Esophagus muscularis mucosa (tissue), 4 donors: ENCODE measurements at places on chromosomes 4 and X. TPM values are rescaled to one million over a fixed set of nuclear protein-coding genes. Genes with fewer than 3 reads are reported as not detected.

DNA sequence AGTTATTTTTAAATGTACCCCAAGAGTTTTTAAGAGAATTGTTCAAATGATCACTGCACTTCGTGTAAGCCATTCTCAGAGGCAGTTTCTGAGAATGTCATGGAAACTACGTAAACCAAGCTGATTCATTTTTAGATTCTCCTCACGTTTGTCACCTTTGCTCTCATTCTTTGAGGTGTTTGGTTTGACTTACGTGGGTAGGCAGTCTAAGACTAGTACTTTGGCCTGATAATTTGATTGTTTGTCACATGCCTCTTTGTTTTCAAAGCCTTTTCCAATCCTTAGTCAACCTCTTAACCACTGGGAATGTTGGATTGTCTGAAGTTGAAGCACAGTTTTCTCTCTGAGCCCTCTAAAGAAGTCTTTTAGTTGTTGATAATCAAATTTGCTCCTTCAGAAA lies 10.5 kb downstream of the SEPTIN11 start:
- DNase-seq, result no peak
- H3K4me3 ChIP-seq, result no peak overlapping the region
- no peaks in the 10 kb centered on the region for H3K4me1 ChIP-seq

DNA sequence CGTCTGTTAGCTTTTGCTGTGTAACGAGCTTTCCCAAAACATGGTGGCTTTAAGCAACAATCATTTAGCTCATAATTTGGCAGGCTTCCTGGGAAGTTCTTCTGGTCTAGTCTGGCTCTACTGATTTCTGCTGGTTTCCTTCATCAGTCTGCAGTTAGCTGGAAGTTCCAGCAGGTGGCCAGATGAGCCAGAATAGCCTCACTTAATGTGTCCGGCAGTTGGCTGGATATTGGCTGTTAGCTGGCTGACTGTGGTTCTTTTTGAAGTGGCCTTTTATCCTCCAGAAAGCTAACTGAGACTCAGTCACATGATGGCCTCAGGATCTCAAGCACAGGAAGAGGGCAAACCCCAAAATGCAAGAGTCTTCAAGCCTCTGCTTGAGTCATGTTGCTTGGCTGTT lies 34.9 kb downstream of the FTHL17 start:
- no peak overlapping the region for H3K27ac ChIP-seq
- no peaks in the 10 kb centered on the region for H3K4me1 ChIP-seq
- H3K36me3 ChIP-seq, result no peaks in the 10 kb centered on the region
- no peak overlapping the region for H3K4me3 ChIP-seq
- DNase-seq, result no peak
- H3K27me3 ChIP-seq, result no peaks in the 10 kb centered on the region

DNA sequence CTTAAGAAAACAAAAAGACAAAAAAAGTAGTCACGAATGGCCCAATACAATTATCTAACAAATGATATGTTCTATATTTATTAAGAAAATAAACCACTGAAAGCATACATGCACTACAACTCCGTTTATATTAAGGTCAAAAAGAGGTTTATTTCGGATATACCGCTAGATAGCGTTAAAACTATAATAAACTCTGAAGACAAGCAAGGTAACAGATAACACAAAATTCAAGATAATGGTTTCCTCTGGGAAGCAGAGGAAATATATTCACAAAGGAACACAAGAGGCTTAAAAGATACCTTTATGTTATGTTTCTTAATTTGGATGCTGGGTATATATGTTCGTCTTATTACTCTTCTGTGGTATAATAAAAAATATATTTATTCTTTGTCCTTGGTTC lies 4.7 kb upstream of the FAM200B start:
- no peaks in the 10 kb centered on the region for H3K27me3 ChIP-seq
- H3K36me3 ChIP-seq, result no peaks in the 10 kb centered on the region
- H3K4me3 ChIP-seq, result no peak overlapping the region

The CYTL1 gene
- 2.0 TPM for total RNA-seq

The TRPC5OS gene
- total RNA-seq, result not detected

DNA sequence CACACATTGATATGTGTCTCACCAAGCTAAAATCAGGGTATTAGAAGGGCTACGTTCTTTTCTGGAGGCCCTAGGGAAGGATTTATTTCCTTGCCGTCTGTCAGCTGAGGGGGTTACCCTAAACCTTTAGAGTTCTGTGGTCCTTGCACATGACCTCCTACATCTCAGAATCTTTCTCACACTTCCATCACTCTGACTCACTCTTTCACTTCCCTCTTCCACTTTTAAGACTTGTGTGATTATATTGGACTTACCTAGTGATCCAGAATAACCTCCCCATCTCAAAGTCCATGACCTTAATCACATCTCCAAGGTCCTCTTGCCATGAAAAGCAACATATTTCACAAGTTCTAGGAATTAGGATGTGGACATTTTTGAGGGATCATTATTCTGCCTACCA lies 53.6 kb upstream of the FUNDC1 start:
- DNase-seq, result no peak
- no peaks in the 10 kb centered on the region for H3K36me3 ChIP-seq
- no peaks in the 10 kb centered on the region for H3K27me3 ChIP-seq
- H3K27ac ChIP-seq, result no peak overlapping the region
- H3K4me3 ChIP-seq, result no peak overlapping the region
- no peaks in the 10 kb centered on the region for H3K4me1 ChIP-seq

GRCh38 chr4:165506849-165507248 lies 128.0 kb downstream of the CPE start:
- no peaks in the 10 kb centered on the region for H3K27me3 ChIP-seq
- DNase-seq, result no peak
- peaks cover 7% of the 10 kb centered on the region for H3K4me1 ChIP-seq

DNA sequence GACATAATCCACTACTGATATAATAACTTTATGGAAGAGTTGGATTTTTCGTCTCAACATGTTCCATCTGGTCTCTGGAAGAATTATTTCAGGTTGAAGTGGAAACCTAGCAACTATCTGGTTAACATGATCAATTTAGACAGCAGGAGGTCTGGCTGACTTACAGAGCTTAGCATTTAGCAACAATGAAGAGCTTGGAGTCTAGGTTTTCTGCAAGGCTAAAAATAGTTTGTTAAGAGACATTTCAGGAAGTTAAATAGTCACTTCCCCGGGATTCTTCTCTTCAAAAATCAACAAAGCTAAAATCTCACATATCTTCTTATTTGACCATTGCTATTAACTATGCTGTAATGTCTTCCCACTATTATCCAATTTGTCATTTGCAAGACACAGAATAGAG lies 418.6 kb upstream of the DIPK2B start:
- H3K27ac ChIP-seq, result no peak overlapping the region
- H3K36me3 ChIP-seq, result no peaks in the 10 kb centered on the region
- H3K4me1 ChIP-seq, result no peaks in the 10 kb centered on the region

DNA sequence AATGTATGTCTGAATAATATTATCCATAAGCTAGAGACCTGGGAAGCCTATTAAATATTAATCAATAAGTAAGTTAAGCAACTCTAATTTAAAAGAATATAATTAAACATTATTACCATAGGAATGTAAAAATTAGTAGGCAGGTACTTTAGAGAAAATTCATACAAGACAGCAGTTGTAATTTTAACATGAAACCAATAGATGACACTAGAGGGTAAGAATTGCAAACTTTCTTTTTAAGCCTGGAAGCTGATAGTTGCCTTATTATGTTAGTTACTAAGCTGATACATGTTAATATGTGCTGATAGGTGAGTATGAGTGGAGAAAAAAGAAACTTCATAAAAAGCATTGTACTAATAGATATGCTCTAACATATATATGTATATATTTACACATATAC lies 1157.4 kb downstream of the FAM133A start:
- H3K4me1 ChIP-seq, result no peaks in the 10 kb centered on the region
- H3K27ac ChIP-seq, result no peak overlapping the region
- no peaks in the 10 kb centered on the region for H3K36me3 ChIP-seq
- H3K27me3 ChIP-seq, result no peaks in the 10 kb centered on the region
- no peak for DNase-seq

The PABPC4L gene
- total RNA-seq, result 1.2 TPM

The F11 gene
- not detected for total RNA-seq
